HS-27A (cell line): ENCODE measurements at places on chromosomes 12 and 14.

- DNase-seq: no peak
Observed at GRCh38 chr12:77053259-77053658, 12.1 kb downstream of the E2F7 start.

- no peak for DNase-seq
Observed at GRCh38 chr14:75315144-75315543, 36.5 kb downstream of the FOS start.

- DNase-seq: no peak
Observed at GRCh38 chr14:93544212-93544611, 113.5 kb downstream of the UNC79 start.

DNA sequence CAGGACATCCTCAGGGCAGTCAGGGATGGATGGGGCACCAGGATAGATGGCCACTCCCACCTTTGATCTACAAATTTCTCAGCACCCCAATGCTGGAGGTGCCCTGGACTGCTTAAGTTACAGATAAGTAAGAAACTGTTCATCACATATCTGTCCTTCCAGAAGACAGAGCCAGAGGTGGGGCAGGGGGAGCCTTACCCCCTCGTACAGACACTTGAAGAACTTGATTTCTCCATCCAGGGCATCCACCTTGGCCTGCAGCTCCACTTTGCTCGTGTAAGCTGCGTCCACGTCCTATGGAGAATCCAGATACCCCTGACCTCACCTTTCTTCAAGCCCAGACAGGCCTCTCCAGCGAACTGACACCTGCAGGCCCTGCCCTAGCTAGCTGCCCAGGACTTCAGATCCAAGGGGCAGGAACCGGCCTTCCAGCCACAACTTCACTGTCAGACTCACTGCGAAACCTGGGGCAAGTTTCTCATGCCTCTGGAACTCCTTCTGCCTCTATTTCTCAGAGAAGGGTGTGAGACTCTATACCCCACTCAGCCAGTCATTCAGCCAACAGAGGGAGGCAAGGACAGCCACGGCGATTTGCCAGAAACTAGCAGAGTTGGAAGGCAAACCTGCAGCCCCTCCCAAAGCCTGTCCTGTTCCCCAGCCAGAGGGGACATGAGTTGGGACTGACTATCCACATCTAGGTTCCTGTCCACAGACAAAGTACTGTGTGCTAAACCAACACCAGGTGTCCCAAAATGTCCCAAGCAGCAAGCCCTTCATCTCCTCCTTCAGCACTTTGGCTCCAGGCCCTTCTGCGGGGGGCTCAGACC, 3.8 kb downstream of the KRT73 start:
- no peak for DNase-seq

- no peak for DNase-seq
Observed at GRCh38 chr12:27207615-27208413, 36.3 kb upstream of the STK38L start.

- DNase-seq: no peak
Observed at GRCh38 chr12:16531621-16532020, 74.3 kb downstream of the LMO3 start.
